ENCODE measurements at places on chromosomes 3 and 15.

DNA sequence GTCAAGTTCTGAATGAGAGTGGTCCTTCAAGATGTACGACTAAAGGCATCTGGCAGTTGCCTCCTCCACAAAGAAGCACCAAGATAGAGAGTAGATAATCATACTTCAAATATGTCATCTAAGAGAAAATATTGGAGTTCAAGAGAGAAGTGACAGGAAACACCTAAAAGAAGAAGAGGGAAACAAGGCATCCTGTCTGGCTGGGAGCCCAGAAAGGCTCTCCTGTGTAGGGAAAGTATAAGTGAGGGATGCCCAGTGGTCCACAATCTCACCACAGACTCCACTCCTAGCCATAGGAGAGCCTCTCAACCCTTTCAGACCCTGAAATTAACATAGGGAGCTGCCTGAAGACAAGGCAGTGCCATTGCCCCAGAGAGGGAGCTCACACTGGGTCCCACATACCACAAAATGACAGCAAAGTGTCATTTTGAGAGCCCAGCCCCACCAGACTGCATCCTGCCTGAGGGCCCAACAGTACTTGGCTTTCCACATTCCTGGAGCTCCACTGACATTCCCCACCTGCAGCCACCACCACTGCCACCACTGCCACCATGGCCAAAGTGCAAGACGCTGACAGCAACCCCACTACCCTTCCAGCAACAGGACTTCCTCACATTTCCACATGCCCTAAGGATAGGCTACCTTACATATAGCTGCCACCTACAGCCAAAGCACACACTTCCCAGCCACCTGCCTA, 210.6 kb downstream of the ATP8B4 start:
- DNase-seq: no peak

GRCh38 chr3:133296981-133297380, 102.9 kb upstream of the BFSP2 start:
- DNase-seq: no peak

GRCh38 chr3:57464011-57464410, 80.1 kb downstream of the DNAH12 start:
- no peak for DNase-seq

DNA sequence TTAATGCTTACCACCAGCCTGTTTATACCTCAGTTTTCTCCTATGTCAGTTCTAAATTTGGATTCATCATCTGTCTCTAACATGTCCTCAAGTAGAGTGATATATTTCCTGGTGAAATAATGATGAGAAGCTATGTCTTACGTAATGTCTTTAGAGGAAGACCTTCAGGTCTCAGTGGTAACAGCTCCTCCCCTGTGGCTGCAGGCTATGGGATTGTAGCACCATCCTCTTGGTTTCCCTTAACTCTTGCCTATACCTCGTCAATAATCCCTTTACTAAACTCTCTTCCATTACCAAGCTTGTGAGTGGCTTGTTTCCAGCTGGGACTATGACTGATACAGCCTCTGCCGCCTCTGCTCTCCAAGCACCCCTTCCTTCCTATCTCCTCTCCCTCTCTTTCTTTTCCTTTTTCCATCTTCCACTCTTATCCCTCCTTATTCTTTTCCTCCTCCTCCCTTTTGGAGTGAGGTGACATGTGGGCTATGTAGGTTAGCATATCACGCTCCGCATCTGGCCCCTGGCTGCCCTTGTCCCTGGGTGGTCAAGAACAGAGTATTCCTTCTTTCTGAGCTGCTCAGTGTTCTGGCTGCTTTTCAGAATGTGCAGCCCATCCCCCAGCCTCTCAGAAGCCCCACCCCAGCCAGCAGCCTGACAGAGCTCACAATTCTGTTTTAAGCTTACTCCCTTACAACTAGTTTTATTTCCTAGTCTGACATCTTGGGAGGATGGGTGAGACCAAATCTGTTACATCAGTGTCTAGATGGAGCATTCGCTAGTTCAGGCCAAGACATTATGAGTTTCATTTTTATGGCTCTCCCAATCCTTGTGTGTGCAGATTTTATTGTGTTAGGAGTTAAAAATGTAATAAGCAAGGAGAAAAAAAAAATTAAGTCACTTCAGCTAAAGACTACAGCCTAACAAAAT, 75.0 kb upstream of the RNU6-1 start:
- no peak for DNase-seq
